ENCODE measurements at places on chromosomes 3 and 15. TPM values are rescaled to one million over a fixed set of nuclear protein-coding genes. Genes with fewer than 3 reads are reported as not detected.

LTF gene
- 3.2 TPM for total RNA-seq

DNA sequence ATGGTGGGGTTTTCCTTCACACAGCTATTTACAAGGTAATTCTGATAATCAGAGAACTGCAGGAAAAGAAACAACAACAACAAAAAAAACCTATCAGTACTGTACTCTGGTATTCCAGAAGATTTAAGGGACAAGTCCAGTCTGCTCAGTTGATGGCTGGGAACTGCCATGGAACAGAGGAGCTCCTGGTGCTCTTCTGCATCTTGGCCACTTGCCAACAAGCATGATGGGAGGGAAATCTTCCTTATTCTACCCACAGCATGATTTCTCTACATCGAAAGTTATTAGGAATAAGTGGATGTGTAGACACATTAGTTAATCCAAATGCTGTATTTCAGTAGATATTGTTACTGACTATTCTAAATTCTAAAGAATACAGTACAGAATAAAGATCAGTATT is 51.7 kb downstream of the RASGRP1 start:
- no peak for DNase-seq

DNA sequence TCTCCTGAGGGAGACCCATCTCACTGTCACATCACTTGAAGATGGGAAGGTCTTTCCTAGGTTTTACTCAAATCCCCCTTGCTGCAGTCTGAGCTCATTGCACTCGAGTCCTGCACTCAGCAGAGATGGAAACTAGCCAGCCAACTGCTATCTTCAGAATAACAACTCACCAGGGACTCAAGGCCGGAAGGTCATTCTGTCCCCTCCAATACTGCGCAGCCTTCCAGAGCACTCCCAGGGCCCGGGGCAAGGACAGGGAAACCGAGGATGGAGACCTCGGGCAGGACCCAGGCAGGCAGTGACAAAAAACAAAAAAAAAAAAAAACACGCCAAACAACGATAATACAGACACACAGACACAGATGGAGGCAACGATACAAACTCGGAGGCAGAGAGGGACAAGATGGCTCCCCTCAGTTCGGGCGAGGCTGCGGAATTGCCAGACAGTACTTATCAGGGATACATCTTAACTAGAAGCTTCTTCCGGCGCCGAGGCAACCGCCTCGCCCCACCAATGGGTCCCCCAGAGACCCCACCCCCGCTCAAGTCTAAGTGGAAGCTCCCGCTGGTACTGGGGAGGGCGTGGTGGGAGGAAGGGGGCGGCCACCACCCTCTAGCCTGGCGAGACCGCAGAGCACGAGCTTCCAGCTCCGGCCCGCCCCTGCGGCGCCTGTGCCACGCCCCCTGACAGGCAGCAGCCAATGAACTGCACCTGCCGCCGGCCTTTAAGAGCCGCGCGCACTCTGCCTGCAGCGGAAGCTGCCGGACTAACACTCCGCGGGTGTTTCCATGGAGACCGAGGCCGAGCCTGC is 7.0 kb upstream of the MAP1A start:
- peak; percentile 98 for DNase-seq

GRCh38 chr15:48643776-48644466 is 1.6 kb downstream of the FBN1 start:
- no peak for DNase-seq

ZDHHC23 gene
- 11.0 TPM for total RNA-seq

- DNase-seq: no peak
Observed at GRCh38 chr3:171412054-171412453, 48.2 kb downstream of the TNIK start.

LIPH gene
- under 0.01 TPM for total RNA-seq

TNFSF10 gene
- 34.5 TPM for total RNA-seq

DNA sequence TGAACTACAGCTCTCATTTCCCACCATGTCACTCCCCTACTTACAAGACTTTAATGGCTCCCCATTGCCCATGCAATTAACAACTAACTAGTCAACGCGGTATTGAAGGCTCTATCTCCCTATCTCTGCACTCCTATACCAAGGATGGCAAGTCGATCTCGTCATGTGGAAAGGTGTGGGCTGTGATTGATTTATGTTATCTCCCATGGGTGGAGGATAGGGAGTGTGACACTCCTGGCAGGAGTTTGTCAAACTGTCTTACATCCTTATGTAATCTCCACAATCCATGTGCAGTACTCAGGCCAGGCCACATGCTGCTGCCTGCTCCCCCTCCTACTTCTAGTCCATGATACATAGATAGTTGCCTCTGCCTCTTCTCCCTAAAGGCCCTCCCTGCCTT is 3.2 kb upstream of the RORA start:
- no peak for DNase-seq

DNA sequence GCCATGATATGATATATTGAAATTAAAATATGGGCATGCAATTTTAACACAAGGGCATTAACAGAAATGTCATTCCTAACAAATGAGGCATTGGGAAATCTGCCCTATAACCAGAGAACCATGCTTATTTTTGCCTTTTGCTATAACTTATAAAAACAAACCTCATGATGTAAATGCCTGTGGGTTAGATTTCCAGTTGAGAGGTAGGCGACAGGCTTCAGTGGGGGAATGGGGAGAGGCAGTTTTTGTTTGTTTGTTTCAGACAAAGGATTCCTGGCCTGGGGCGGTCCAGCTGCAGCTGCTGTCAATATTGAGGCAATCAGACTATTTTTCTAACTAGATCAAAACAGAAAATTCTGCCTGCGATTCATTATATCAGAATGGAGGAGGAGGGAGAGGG is 490.4 kb upstream of the CFAP20DC start:
- no peak for DNase-seq

- no peak for DNase-seq
Observed at GRCh38 chr3:33868309-33868708, 69.9 kb downstream of the PDCD6IP start.

CATSPER2 gene
- total RNA-seq: 3.2 TPM

DNA sequence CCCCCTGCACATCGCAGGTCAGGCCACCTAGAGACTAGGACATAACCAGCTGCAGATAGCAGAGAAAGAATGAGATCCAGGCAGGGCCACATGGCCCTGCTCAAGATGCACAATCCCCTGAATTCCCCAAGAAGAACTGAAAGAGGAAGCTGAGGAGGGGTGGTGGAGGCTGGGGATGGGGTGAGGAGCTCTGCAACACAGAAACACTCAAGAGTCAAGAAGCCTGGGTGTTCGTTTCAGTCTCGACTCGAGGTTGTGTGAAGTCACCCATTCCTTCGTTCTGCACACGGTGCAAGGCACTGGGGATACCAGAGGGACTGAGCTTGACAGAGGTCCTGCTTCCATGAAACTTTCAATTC is 62.0 kb downstream of the TLE3 start:
- no peak for DNase-seq

DNA sequence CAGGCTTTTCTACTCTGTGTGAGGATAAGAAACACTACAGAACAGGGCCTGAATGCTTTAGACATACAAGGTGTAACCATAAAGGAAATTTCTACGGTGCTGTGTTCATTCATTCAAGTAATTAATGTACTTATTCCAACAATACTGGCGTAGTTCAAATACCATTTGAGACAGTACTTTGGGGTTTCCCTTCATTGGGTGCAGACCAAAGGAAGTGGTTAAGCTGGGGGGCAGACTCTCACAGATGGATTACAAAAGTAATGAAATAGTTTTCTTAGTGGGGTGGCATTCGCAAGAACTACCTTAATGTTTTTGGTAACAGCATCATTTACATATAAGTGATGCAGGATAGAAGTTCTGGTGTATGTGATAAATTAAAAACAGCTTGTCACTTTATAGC is 65.9 kb downstream of the BTD start:
- DNase-seq: no peak

MELTF gene
- 11.8 TPM for total RNA-seq

ISLR gene
- total RNA-seq: not detected

DNA sequence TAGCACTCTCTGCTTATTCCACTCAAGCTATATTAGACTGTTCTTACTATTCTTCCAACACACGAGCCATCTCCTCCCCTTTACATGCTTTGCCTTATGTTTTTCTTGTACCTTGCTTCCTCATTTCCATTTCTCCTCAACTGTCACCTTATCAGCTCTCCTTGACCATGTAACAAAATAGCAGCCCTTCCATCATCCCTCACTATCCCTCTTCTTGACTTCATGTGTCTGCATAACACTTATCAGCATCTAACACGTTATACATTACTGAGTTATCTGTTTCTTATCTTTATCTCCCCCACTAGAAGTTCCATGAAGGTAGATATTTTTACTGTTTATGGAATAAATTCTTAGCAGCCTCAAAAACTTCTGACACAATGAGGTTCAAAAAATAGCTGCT is 45.3 kb downstream of the TRPM7 start:
- DNase-seq: no peak

NMNAT3 gene
- total RNA-seq: 28.8 TPM

DNAJB11 gene
- 23.4 TPM for total RNA-seq

DNA sequence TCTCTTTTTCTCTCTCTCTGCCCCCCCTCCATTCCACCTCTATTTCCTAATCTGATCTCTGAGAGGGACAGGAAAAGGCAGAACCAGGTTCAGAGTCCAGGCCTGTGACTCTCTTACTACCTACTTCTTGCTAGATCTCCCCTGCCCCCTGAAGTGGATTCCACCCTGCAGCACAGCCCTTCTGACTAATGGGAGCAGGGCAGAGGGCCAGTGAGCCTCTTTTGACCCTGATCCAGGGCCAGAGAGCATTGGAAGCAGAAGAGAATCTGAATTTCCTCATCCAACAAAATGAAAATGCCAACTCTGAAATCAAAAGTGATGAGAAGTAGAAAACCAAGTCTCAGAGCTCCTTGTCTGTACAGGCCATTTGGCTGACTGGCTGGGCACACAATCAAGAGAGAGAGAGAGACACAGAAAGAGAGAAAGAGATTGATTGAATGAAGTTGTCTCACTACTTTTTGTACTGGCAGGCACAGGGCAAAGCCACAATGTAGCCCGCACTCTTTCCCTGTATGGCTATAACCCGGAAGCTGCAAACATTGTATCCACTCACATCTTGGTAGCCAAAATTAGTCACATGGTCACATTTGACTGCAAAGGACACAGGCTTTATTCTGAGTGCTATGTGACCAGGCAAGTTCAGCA is 31.6 kb upstream of the GLCE start:
- no peak for DNase-seq

SPRED1 gene
- total RNA-seq: 2.4 TPM

DNA sequence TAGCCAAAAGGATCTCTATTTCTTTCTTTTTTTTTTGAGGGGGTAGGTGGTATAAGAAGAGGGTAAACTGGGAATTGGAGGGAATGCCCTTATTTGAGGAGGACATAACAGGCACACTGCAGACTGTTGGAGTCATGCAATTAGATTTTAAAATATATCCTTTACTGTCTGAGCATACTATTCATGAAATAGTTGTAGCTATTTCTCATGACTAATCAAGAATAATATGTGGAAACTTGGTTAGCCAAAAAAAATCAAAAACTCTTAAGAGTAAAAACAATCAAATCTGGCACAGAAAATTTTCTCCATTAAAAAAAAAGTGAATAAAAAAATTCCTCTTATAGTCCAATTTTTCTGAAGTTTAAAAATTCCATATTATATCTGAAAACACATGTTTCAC is 174.9 kb downstream of the SCAPER start:
- DNase-seq: no peak

- DNase-seq: no peak
Observed at GRCh38 chr15:69997161-69997485, 100.6 kb downstream of the TLE3 start.

DNA sequence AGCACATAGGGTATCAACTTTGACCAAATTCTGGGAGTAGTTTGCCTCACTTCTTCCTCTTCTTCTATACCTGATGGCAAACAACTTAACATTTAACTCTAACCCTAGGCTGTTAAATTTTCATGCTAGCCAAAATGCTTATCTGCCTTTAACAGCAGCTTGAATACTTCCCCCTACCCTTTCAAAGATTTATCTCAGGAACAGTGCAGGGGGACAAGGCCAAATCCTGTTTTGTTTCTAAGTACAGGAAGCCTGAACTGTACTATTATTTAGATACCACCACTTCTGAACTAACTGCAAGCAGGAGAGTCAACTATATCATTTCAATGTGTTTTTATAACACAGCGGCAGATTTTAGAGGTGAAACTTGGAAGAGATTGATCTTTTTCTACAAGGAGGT is 104.0 kb upstream of the CNTN6 start:
- DNase-seq: peak; percentile 92

- no peak for DNase-seq
Observed at GRCh38 chr15:45384700-45385099, 6.4 kb upstream of the GATM start.

DNA sequence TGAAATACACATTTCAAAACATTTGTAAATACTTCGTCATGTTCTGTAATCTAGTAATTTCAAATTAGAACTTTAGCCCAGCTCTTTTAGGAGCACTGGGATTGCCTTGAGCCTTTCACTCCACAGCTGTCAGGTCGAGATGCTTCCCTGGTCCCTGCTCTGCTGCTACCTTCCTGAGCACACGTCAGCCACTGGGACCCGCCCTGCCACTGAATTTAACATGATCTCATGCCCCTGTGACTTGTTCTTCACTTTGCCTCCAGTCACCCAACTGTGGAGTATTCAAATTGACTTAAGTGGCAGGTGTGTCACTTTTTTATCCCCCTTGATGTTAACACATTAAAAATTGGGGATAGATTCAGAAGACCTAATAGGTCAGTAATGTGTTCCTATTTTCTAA is 3.3 kb downstream of the ARRDC4 start:
- DNase-seq: no peak

DNA sequence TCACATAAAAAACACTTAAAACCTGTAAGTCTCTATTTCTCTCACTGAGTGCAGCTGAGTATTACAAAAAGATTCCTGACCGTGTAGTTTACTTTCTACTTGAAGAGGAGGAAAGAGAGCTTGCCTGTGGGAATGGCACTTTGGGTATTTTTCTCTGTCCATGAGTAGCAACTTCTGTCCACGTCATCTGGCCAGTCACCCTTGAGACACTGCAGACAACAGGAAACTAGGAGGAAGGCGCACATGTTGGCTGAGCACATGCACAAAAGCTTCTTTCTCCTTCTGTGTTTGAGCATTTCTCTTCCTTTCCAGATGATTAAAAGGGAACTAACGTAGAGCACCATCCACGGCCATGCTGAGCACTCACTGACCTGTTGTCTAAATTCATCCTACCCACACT is 19.7 kb downstream of the STARD5 start:
- DNase-seq: no peak

DNA sequence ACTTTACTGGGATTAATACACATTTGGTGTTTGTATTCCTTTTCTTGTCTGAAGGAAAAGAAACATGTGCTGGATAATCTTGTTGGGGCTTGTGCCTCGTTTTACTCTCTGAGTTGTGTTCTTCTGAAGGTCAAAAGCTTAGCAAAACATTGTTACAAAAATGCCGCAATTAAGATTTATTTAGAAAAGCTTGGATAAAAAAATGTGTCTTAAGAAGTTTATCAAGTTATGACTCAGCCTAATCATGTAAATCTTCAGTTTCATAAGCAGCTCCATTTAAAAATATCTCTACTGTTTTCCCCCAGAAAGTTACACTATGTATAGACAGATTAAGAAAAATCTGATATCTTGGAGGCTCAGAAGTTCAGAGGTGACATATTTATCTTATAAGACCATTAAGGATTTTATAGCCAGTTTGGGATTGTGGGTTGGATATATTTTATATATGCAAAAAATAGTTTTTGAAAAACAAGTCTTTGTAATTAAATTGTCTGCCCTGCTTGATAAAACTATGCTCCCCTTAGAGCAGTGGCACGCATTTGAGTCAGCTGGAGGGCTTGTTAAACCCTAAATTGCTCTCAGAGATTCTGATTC is 56.5 kb downstream of the CLDN11 start:
- DNase-seq: no peak

- no peak for DNase-seq
Observed at GRCh38 chr15:29820394-29821154, 1.7 kb downstream of the TJP1 start.
